ENCODE measurements at places on chromosomes 12 and 14. TPM values are rescaled to one million over a fixed set of nuclear protein-coding genes. Genes with fewer than 3 reads are reported as not detected.
A peak's percentile ranks its signal among the peaks of the same experiment; 100 is the strongest.

CFAP251 gene
- total RNA-seq = 1.9 TPM

GRCh38 chr14:36767603-36768281 is 106.1 kb downstream of the PAX9 start:
- DNase-seq = no peak

- no peak for DNase-seq
Observed at GRCh38 chr12:62291864-62292760, 31.9 kb downstream of the USP15 start.

- no peak for DNase-seq
Observed at GRCh38 chr12:3113671-3114325, 36.6 kb downstream of the TSPAN9 start.

DNA sequence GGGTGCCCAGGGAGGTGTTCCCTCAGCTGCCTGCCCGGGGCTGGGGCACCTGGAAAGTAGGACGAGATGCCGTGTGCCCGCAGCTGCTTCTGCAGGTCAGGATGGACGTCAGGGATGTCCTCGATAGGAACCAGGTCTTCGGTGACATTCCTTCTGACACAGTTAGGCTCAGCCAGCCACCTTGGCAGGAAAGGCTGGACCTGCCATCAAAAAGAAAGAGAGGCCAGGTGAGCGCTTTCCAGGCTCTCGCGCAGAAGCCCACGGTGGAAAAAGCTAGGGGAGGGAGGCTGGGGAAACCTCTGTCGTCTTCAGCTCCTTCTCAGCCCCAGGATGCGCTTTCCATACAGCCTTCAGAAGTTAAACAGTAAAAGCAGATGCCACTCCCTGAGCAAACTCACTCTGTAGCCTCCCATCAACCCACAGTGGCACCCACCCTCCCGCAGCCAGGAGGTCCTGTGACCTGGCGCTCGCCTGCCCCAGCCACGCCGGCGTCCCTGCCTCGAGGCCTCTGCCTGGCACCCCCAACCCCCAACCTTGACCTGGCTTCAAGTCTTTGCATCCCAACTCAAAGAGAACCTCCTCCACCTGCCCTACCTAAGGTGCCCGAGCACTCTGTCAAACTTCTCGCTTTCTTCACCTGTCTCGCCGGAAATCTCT is 1.3 kb downstream of the DDX51 start:
- peak; percentile 75 for DNase-seq

- DNase-seq = peak; percentile 92
Observed at GRCh38 chr14:91113829-91114078, at the start of gene DGLUCY. Gene DGLUCY, plus strand, starts transcription at chr14:91114073. Its CDS starts 46,222 bp downstream, at chr14:91160295.

DNA sequence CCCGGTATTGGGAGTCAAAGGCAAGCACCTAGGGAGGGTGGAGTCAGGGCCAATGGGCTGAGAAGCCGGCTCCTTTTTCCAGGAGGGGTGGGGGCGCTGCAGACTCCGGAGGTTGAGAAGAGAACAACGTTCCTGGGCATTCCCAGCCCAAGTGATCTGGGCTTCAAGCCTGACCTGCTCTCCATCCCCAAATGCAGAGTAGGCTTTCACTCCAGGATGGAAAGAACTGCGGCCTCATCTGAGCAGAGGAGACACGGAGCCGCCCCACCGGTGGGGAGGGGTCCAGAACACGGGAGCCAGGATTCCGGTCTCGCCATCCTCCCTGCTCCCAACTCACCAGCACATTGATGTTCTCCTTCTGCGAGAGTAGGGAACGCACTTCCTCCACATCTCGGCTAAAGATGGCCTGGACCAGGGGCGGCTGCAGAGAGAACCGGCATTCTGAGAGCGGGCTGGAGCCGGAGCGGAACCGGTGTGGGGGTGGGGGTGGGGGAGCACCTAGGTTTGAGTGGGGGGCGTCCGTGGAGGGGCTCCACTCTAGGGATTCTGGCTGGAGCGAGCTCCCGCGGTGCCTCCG is 605 bp downstream of the ANKRD52 start:
- DNase-seq = no peak

- no peak for DNase-seq
Observed at GRCh38 chr12:78802593-78802992, 62.0 kb upstream of the SYT1 start.

CYP46A1 gene
- 1.3 TPM for total RNA-seq

SERPINA5 gene
- total RNA-seq = 13.6 TPM

CCER1 gene
- not detected for total RNA-seq

TCL1B gene
- total RNA-seq = not detected

CLEC9A gene
- total RNA-seq = not detected

SLCO1B1 gene
- not detected for total RNA-seq

DNA sequence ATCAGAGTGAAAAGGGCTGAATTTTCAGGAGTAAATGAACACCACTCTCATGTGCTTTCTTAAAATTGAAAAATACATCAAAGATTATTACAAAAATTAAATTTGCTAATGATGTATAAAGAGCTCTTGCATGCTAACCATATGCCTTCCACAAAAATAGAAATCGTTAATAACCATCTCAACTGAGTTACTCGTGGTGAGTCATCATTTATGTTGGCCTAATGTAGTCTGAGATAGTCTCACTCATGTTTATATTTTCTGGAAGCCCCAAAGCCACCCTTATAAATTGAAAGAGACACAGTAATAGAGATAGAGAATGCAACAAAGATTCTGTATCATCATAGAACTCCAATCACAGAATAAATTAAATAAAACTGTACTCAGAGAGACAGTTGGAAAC is 131.2 kb downstream of the KCNH5 start:
- DNase-seq = no peak

DNA sequence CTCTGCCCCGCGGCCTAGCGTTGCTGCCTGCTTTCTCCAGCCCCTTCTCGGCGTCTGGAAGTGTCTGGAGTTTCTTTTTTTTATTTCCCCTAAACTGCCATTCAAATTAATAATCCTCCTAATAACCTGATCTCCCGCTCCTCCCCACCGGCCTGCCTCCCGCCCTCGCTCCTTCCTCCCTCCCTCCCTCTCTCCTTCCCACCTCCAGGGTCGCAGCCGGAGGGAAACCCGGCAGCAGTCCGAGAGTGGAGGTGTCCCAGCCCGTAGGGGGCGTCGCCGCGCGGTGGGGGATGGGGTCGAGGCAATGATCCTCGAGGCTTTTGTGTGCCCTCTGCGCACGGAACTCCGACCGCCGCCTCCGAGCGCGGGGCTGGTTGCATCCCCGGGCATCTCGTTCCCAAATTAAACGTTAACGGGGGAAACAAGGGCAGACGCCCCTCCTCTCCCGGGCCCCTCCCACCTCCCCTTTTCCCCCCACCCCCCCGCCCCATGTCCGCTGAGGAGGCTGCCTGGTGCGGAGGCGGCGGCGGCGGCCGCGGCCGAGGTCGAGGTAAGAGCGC is 1.0 kb upstream of the SOCS2 start:
- DNase-seq = peak; percentile 93

TTC9 gene
- total RNA-seq = 0.83 TPM

DNA sequence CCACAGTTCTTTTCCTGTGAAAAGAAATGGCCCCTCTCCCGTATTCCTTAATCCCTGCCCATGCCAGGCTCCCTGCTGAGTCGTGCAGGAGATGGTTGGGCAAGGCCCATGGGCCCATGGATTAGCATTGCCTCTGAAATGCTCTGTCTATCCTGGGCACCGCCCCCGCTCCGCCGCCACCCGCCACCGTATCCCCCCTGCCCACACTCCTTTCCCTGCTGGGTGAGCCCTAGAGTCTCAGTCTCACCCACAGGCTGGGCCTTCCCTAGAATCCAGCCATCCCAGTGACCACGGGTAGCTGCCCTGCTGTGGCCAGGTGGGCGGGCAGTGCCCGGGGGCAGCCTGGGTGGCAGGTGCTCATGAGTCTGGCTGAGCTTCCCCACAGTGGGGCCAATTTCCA is 50.6 kb downstream of the TSPAN11 start:
- DNase-seq = no peak

CREBL2 gene
- 30.3 TPM for total RNA-seq

GRCh38 chr14:37470251-37470650 is 124.8 kb downstream of the FOXA1 start:
- no peak for DNase-seq
